ENCODE measurements at places on chromosomes 6 and 20. TPM values are rescaled to one million over a fixed set of nuclear protein-coding genes. Genes with fewer than 3 reads are reported as not detected.

Gene KIF13A
- 13.5 TPM for total RNA-seq

Gene DPPA5
- total RNA-seq = not detected

Gene ACTL10
- total RNA-seq = 2.4 TPM

Gene KIZ
- 5.8 TPM for total RNA-seq

Gene MTFR2
- total RNA-seq = 0.90 TPM

Gene HUS1B
- total RNA-seq = not detected

Gene CFB
- total RNA-seq = 103 TPM

Gene WFDC12
- not detected for total RNA-seq

Gene SLC17A1
- total RNA-seq = not detected

Gene TREM2
- total RNA-seq = not detected

Gene HLA-DQB1
- total RNA-seq = not detected

Gene ENPP1
- total RNA-seq = 0.81 TPM

Gene ABCF1
- 32.1 TPM for total RNA-seq

Gene CYP39A1
- total RNA-seq = not detected

Gene MAK
- not detected for total RNA-seq

Gene KCNQ5
- 0.36 TPM for total RNA-seq

Gene UNC5CL
- total RNA-seq = not detected

Gene RRAGD
- 0.49 TPM for total RNA-seq

Gene SLPI
- total RNA-seq = not detected

Gene ADAM33
- total RNA-seq = 11.2 TPM

Gene SNAP91
- 0.36 TPM for total RNA-seq

Gene CHRNA4
- total RNA-seq = not detected

Gene NOX3
- total RNA-seq = not detected

Gene NR2E1
- total RNA-seq = not detected

Gene PPDPF
- 228 TPM for total RNA-seq

Gene LGSN
- not detected for total RNA-seq

Gene KHDRBS2
- total RNA-seq = not detected

Gene LHFPL5
- total RNA-seq = not detected

Gene FOXA2
- not detected for total RNA-seq

Gene IMPG1
- not detected for total RNA-seq

Gene C6orf141
- not detected for total RNA-seq

Gene TFEB
- 7.0 TPM for total RNA-seq

Gene GNMT
- not detected for total RNA-seq

Gene NKAIN4
- total RNA-seq = not detected

Gene BTN1A1
- total RNA-seq = not detected

Gene NNAT
- 0.32 TPM for total RNA-seq

Gene ARFGEF3
- 0.32 TPM for total RNA-seq

Gene RIPOR3
- 4.2 TPM for total RNA-seq

Gene BPIFB2
- total RNA-seq = not detected

Gene TMEM170B
- total RNA-seq = 0.49 TPM

Gene LRRN4
- not detected for total RNA-seq

Gene CLPSL1
- total RNA-seq = not detected

Gene RBPJL
- not detected for total RNA-seq

Gene RREB1
- 11.7 TPM for total RNA-seq

Gene PAQR8
- total RNA-seq = 2.8 TPM

Gene PRELID3B
- 39.9 TPM for total RNA-seq

Gene METTL24
- not detected for total RNA-seq

Gene PDCD2
- total RNA-seq = 75.7 TPM

Gene FAM162B
- 5.4 TPM for total RNA-seq

Gene DOK5
- 17.7 TPM for total RNA-seq

All from cardiac atrium fibroblast (primary cell).